ENCODE measurements at places on chromosomes 3 and 15.

DNA sequence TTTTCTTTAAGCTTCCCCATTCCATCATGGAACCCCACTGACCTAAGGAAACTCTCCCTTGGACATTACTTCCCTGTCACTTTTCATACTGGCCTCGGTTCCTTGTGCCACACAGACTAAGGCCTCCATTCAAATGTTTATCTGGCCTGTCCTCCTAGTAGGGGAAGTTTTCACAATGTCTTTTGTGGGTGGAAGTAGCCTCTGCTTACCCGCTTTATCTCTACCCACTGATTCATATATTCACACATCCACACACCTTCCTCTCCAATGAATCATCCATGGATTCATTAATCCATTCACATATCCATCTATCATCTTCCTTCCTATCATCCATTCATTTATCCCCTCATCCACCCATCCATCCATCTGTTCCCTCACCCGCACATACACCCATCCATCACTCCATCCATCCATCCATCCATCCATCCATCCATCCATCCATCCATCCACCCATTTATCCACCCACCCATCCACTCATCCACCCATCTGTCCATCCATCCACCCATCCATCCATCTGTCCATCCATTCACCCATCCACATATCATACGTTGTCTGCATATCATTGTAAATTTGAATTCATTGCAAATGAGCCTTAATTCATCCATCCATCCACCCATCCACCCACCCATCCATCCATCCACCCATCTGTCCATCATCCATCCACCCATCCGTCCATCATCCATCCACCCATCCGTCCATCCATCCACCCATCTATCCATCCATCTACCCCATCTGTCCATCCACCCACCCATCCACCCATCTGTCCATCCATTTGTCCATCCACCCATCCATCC is 49.1 kb downstream of the IQSEC1 start:
- no peak for DNase-seq

GRCh38 chr3:10192953-10193691 is 28.4 kb downstream of the IRAK2 start:
- DNase-seq, result no peak

DNA sequence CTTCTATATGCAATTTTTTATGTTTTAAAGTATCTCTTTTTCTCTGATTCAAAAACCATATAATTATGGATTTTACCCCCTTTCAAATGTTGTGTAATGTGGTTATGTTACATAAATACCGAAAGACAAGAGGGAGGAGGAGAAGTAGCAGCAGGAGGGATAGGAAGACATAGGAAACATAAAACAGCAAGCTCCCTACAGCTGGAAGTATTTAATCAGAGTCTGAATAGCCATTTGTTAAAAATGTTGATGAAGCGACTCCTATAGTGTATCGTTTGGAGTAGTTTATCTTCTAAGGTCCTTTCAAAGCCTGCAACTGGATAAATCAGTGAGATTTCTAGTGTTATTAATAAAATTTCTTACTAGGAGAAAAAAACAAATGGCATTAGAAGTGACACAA is 598.1 kb upstream of the GOLIM4 start:
- DNase-seq, result no peak

DNA sequence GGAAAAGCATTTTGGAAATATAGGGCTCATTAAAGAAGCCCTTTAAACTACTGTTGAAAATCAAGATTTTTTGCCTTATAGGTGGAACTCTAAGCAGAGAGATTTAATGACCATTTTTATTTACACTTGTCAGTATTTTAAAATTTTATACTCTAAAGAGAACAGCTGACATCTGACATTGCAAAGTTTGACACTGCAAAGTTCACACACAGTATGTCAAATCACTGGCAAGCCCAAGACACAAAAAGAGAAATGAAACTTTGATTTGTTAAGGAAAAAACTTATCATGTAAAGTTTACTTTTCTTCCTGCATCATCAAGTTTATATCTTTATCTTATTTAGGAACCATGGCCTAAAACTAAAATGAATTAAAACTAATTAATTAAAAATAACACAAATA is 40.2 kb downstream of the DPH6 start:
- no peak for DNase-seq

- no peak for DNase-seq
Measured at GRCh38 chr3:31962801-31963205, 18.3 kb downstream of the OSBPL10 start.

DNA sequence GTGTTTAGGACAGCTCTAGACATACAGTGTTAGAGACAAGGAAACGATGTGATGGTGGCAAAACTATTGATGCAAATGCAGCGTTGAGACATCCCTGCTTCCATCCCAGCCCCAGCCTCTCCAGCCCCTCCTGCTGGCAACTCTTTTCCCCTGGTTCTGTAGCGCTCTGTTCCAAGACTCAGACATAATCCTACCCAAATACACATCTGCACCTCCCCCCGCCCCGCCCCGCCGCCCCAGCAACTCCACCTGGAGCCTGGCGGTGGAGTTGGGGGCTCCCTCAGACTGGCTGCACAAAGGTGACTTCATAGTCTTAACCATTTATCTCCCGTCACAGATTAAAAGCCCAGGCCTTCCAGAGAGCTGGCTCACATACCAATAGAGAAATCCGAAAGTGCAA is 7.2 kb upstream of the SEC22A start:
- no peak for DNase-seq

- DNase-seq, result peak; percentile 13
Measured at GRCh38 chr15:55327387-55327786, 8.4 kb downstream of the PIGB start.

DNA sequence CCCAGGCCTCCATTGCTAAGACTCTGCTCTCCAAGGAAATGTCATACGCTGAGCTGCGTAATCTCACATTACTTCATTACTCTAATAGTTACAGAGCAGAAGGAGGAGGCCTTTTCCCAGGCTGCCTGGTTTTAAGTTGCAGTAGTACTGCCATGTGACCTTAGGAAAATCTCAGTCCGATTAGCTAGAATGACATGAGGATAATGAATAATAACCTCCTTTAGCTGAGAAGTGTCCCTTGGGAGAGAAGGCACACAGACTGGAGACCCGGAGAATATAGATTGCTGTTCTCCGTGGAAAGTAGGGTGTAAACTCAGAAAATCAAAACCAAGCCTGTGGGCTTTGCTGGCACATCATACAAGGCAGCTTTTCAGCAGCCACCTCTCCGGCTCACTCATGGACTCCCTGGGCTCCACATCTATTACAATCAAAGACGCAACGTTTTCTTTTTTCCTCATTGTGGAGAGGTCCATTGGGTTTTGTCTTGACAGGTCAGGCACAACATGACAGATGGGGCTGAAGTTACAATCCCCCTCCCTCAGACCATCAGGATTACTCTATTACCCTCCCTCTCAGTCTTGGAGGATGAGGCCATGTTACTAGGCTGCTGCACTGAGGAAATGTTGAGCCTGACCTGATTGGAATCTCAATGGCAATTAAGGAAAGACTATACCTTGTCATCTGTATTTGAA is 134.8 kb upstream of the MB21D2 start:
- no peak for DNase-seq

GRCh38 chr3:124829819-124830554 is 57.2 kb downstream of the ITGB5 start:
- no peak for DNase-seq

- DNase-seq, result no peak
Measured at GRCh38 chr3:149170672-149171071, 41.2 kb downstream of the HPS3 start.

GRCh38 chr3:58072763-58073130 is 64.5 kb downstream of the FLNB start:
- DNase-seq, result no peak

DNA sequence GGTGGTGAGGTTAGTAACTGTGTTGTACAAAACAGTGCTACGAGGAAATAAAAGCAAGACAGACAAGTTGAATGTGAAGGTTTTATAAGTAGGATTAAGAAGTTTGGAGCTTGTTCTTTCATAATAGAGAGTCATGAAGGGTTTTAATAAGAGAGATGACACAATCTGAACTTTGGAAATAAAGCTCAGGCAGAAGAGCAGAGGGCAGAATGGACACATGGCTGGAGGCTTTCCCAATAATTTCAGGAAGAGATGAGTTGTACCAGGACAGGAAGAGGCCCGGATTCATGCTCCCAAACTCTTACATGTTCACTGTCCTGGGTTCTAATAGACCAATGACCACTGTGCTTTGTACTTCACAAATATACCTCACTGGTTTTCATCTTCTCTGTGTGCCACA is 194.8 kb downstream of the SLC9A9 start:
- DNase-seq, result no peak

DNA sequence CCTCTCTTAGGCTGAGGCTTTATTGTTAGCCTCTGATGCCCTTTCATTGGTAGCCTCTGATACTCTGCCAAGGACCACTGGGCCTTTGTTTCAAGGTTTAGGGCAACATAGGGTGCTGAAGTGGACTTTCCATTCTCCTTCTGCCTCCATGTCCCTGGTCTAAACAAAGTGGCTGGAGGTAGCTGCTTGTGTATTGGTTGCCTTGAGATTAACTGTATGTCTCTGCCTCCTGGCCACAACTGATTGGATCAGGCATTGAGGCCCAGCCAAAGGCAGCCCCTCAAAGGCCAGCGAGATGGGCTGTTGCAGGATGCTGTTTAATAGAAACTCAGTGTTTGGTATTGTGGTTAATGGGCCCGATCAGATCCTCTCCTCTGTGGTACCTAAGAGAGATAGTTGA is 77.9 kb upstream of the PRR23C start:
- DNase-seq, result no peak

DNA sequence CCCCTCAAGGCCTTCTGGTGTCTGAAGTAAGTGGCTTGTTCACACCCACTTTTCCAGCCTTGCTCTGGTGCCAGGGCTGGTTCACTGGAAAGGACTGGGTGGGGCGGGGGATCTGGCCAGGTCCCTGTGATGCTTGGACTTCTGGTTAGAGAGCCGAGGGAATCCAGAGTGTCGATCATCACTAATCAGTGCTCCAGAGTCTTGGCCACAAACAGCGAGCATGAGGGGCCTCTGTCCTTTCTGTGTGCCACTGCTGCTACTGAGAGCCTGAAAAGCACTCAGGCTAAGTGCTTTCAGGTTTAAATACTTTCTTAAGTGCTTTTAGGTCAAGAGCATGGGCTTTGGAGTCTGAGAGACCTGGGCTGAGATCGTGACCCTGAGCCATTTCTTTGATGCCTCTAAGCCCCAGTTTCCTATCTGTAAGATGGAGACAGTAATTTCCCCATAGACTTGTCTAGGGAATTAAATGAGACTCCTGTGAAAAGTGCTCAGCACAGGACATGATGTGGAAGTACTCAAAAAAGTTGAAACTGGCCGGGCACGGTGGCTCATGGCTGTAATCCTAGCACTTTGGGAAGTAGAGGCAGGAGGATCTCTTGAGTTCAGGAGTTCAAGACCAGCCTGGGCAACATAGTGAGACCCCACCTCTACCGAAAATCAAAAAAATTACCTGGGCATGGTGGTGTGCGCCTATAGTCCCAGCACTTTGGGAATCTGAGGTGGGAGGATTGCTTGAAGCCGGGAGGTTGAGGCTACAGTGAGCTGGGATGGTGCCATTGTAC is 53.8 kb upstream of the SEC22A start:
- DNase-seq, result no peak

GRCh38 chr15:23422946-23423708 is 23.9 kb downstream of the GOLGA6L2 start:
- no peak for DNase-seq

DNA sequence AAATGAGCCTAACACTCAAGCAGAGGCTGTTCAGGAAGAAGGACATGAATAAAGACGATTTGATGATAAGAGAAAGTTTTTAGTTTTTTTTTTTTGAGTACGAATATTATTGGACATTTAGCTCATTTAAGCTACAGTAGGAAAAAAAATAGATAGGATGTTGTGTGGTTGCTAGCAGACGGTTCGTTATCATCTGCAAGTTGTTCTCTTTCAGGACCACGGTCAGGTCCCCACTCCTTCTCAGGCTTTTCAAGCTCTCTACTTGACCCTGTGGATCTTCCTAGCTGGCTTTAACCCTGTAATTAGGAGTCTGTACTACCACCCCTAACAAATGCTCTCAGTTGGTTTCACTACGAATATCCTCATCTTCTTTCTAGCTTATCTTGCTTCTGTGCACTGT is 1.1 kb downstream of the KCNH8 start:
- DNase-seq, result peak; percentile 39

- DNase-seq, result no peak
Measured at GRCh38 chr15:62118520-62119226, 46.4 kb downstream of the C2CD4B start.

DNA sequence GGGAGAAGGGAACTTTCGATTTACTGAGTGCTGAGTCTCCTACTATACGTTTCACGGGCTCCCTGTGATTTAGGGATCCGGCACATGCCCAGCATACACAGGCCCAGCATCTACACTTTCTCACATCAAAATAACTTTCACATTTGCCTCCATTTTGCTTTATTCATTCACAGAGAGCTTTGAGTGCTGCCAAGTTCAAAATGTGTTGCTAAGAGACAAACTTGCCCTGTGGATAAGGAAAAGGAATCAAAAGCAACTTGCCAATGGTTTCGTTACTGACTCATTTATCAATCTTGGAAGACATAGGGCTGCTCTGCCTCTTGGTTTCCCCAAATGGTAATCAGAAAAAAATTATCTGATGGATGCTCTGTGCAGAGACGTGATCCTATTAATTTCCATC is 86.3 kb upstream of the LRRN1 start:
- DNase-seq, result no peak

DNA sequence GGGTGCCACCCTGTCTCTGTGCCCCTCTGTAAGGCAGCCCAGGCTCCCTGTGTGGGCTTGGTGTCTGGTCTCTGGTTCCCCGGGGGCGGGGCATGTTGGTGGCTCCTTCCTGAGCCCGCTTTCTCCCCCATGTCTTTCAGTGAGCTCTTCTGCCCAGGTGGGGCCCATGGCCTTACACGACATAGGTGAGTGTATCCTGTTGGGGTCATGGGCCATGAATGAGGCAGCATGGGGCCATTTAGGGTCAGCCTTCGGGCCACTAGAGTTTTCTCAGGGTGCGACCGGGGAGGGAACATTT is 195.1 kb downstream of the UBE3A start:
- DNase-seq, result no peak

DNA sequence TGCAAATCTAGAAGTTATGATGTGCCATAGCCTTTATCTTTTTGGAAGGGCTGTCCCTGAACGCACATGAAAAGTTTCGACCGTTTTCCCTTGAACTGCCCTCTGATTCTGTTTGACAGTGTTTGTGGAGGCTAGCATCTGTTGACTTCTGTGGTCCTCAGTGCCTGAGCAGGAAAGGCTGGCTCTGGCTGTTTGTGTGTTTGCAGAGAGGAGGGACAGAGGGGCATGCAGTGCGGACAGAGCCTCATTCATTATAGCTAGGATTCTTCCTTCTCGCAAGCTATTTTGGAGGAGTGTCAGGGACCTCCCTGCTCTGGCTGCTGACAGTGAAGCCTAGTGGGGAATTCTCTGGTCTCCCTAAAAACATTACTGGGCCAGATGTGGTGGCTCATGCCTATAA is 64.5 kb downstream of the CDAN1 start:
- DNase-seq, result no peak

DNA sequence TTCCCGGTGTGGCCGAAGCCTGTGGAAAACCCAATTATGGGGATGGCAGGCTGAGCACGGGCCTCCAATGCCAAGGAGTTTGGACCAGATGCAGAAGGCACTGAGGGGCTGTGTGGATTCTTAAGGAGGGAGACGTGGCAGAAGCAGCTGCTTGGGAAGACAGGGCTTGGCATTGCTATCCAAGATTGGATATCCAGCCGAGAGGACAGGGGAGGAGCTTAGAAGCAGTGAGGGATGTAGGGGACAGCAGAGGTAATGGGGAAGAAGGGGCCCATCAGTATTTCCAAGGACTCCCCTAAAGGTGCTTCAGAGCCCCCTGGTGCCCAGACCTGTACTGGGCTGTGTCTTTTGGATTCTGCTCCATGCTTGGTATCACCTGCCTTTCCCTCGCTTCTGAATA is 112.8 kb upstream of the TLE3 start:
- no peak for DNase-seq

Data from OCI-M1 (cell line).